ENCODE measurements at places on chromosomes 6 and 20.

- DNase-seq = no peak
Observed at GRCh38 chr6:43146261-43146660, 24.8 kb upstream of the SRF start.

- no peak for DNase-seq
Observed at GRCh38 chr6:4320860-4321259, 185.5 kb upstream of the ECI2 start.

- DNase-seq = no peak
Observed at GRCh38 chr6:85685713-85686112, 43.0 kb upstream of the SYNCRIP start.

DNA sequence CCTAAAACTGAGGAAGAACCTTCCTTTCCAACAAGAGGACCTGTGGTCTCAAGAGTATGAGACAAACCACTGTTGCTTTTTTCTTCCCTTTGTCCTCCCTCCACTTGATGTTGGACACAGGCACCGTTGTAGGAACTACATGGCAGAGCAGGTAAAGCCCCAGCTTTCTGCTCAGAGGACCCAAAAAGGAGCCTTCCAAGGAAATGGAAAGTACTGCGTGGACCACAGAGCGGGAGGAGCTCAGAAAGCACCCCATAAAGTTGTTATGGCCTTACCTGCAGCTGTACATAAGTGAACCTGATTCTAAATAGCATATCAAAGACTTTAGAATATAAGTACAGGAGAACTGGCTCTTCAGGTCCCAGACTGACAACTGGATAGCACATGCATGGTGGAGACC lies 29.4 kb downstream of the TMEM74B start:
- DNase-seq = no peak

DNA sequence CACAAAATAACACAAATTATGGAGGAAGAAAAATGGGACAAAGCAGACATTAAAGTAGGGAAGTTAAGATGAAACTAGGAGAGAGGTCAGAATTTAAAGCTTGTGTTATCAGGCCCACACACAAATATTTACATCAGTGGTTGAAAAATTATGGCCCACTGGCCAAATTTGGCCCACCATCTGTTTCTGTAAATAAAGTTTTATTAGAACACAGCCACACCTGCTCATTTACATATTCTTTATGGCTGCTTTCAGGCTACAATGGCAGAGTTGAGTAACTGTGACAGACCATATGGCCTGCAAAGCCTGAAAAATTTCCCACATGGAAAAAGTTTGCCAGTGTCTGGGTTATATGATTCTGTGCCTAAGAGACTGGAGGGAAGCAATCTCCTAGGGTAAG lies 49.0 kb downstream of the SLC22A23 start:
- DNase-seq = no peak

All from stimulated activated CD4-positive, alpha-beta T cell treated with anti-CD3 and anti-CD28 coated beads, TNF-alpha, amount 100 ng/mL, for 48 hours (primary cell).